NK-92 treated with Interleukin-12 subunit alpha and Interleukin-12 subunit beta, amount 100 ng/mL, for 24 hours (cell line): ENCODE measurements at places on chromosomes 7 and 10.

DNA sequence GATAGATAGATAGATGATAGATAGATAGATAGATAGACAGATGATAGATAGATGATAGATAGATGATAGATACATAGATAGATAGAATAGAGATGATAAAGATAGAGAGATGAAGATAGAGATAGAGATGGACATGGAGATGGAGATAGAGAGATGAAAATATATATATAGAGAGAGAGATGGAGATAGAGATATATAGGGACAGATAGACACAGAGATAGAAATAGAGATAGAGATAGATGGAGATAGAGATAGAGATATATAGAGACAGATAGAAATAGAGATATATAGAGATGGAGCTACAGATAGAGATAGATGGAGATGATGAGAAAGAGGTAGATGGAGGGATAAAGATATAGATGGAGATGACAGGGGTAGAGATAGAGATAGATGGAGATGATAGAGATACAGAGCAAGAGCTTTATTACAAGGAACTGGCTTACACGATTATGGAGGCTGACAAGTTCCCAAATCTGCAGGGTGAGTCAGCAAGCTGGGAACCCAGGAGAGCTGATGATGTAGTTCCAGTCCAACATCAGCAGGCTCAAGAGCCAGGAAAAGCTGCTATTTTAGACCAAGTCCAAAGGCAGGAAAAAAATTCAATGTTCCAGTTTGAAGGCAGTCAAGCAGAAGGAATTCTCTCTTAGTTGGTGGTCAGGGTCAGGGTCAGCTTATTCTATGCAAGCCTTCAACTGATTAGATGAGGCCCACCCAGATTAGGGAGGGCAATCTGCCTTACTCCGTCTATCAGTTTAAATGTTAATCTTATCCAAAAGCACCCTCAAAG lies 37.1 kb downstream of the CAV1 start:
- no peak for DNase-seq

- DNase-seq, result no peak
Measured at GRCh38 chr7:157585113-157585861, 248.5 kb downstream of the DNAJB6 start.

DNA sequence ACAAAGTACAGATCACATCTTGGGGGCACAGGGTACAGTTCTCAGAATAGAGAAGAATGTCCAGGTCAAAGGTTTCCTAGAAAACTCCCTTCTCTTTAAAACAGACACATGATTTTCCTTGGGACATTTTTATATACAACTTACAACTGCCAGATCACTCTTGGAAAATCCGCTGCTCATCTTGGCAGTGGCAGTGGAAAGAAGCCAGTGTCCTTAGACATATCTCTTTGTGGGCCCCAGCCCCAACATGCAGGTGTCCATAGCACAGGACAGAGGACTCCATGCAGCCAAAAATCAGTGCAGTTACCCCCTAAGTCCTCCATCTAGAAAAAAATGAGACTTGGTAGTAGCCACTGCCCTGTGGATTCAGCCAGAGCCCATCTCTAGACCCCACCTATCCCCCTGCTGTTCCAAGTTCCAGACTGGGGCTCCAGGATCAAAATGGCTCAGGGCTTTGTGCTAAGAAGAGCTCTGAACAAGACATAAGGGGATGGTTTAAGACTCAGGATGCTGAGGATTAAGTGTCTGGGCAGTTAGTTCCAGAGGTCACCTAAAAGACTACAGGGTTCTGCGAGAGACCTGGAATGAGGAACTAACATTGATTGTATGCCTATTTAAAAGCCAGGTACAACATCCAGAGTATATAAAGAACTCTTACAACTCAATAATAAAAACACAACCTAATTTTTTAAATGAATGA lies 34.4 kb downstream of the HIPK2 start:
- DNase-seq, result no peak

DNA sequence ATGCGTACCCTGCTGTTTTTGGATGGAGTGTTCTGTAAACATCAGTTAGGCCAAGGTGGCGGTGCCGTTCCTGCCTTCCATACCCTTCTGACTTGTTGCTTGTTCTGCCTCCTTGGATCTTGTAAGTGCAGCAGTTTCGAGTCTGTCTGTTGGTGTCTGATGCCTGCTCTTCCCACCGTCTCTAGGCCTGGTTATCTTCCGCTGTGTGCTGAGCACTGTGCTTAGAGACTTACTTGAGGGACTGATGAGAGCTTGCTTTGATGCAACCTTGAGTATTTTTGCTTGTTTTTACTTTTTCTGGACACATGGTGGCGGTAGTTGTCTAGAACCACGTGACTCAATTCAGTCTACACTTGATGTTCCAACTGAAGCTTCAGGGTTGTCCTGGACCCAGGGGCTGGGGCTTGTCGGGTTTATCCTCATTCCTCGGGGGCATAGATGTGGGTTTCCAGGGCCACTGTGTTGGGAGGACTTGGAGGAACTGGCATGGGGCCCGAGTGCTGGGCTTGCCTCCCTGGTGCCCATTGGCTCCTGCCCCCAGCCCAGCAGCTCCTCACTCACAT lies 14.4 kb upstream of the SPRN start:
- no peak for DNase-seq

DNA sequence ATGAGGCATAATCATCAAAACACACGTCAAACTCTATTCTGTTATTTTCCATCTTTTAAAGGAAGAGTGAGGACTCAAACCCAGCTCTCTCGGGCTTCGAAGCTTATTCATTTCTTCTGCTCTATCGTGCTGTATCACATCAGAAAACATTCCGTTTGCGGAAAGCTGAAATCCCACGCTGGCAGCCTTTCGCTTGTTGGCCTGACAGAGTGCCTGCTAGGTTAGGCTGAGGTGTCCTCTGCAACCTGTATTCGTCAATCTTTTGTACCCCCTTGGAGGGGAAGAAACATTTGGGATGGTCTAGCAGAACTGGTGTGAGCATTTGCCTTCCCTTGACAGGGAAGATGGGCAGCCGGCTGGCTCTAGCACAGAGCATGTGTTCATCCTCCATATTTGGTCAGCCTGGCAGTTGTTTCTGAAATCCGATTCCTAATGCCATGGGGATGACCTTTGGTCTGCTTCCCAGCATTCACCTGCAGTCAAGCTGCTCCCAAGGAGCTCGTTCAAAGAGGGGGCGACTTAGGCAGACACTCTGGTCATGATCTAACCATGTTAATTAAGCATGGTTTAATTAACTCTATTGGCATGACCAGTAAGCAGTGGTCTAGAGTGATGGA lies 55.2 kb downstream of the TACC2 start:
- DNase-seq, result no peak

- DNase-seq, result no peak
Measured at GRCh38 chr7:122397381-122397780, 92.8 kb upstream of the FEZF1 start.

DNA sequence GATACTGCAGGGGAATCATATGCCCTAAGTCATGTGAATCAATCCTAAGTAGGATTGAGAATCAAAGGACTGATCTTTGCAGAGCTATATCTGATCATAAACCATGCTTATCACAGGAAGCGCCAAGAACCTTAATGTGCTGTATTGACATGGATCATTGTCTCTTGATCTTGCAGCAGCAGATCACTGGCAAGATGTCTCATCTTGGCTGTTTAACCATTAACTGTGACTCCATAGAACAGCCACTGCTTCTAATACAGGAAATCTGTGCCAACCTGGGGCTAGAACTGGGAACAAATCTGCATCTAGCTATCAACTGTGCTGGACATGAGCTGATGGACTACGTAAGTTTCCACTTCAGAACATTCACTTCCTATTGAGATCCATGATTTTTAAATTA lies 21.6 kb downstream of the ENO4 start:
- DNase-seq, result no peak

- DNase-seq, result no peak
Measured at GRCh38 chr10:88379575-88379974, 203.5 kb downstream of the RNLS start.

DNA sequence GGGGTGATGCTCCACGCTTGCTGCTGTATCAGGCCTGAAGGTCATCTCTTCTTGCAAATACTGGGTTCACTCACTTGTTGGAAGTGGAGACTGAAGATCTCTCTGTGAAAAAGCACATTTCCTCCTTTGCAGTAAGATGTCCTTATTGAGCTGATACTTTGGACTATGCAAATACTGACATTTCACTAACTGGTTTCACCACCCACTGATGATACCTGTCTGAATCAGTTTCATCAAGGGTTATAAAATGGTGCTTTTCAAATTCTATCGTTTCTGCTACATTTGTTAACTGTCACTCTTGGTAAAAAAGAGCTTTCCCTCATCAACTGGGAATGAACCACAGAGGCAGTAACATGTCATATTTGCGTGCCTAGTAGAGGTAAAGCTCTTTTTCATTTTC lies 35.5 kb downstream of the RAB19 start:
- DNase-seq, result no peak

- no peak for DNase-seq
Measured at GRCh38 chr7:4758791-4759190, 16.6 kb upstream of the AP5Z1 start.

GRCh38 chr10:11509036-11509435 lies 102.4 kb downstream of the USP6NL start:
- DNase-seq, result no peak

DNA sequence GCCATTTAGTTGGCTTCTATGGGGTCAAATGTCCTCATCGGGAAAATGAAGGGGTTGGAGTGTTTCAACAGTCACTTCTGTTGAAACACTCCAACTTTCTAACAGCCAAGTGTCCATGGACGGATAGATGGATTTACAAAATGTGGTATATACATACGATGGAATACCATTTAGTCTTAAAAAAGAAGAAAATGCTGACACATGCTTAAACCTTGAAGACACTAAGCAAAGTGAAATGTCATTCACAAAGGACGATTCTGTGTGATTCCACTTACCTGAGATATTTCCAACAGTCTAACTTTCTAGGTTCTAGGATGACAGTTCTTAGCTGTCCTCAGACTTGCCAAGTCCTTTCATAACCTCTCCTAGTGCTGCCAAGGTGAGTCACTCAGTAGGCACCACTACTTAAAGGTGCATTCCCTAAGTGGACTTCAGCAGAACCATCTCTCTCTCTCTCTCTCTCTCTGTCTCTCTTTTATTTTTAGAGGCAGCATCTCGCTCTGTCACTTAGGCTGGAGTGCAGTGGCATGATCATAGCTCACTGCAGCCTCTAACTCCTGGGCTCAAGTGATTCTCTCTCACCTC lies 69.0 kb downstream of the DENND2A start:
- DNase-seq, result no peak

GRCh38 chr10:36301139-36301538 lies 659.0 kb upstream of the FZD8 start:
- no peak for DNase-seq

DNA sequence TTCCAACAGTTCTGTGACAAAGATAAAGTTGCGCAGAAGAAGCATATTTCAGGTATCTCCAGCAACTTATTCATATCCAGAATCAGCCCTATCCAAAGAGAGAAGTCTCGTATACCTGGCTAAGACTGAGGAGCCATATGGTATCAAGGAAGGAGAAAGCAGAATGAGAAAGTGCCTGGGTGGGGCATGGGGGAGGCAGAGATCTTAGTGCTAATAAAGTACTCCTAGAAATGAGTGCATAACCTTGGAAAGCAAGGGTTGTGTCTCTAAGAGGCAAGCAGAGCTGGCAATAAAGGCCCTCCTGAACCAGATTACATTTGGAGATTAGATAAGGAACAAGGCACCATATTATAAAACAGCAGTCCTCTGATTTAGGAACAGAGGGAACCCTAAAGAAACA lies 12.7 kb downstream of the TASOR2 start:
- DNase-seq, result no peak

- no peak for DNase-seq
Measured at GRCh38 chr7:10662982-10663884, 310.4 kb upstream of the PHF14 start.

- no peak for DNase-seq
Measured at GRCh38 chr7:33731912-33732311, 173.4 kb upstream of the BMPER start.

- no peak for DNase-seq
Measured at GRCh38 chr10:15632456-15633091, 87.1 kb downstream of the ITGA8 start.

- no peak for DNase-seq
Measured at GRCh38 chr7:73626814-73627213, 2.5 kb upstream of the MLXIPL start.

- DNase-seq, result no peak
Measured at GRCh38 chr10:124894569-124895215, 47.2 kb upstream of the ZRANB1 start.

GRCh38 chr10:77138541-77138940 lies 499.1 kb downstream of the KCNMA1 start:
- DNase-seq, result no peak

- no peak for DNase-seq
Measured at GRCh38 chr7:21544303-21544656, 1.4 kb downstream of the DNAH11 start.

- DNase-seq, result no peak
Measured at GRCh38 chr10:70334526-70335245, 47.7 kb downstream of the LRRC20 start.

DNA sequence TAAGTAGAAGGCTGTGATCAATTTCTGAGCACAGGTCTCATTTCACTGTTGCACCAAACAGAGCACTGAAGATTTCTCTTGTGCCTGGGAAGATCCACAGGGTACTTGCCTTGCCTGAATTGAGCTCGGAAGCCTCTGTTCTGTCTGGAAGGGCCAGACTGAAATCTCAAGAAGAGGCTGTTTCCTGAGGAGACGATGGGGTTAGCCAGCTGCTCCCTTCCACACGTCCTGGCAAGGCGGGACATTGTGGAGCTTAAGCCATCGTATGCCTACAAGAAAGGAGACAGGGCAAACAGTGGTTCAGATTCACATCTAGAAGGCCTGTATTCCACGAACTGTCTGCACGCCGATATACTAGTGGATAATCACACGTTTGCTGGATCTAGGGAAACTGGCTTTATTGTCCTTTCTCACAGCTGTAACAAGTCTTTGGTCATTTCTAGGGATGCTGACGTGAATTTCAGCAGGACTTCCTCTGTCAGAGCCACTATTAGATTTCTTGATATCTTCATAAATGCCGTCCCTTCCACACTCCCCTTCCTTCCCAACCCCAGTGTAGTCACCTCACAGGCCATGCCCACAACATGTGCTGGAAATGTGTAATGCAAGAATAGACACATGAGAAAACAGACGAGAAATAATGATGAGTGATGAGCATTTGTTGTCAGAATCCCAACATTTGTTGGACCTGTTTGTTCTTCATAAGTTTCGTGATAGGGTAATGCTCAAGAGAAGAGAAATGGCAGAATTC lies 137.2 kb upstream of the RSU1 start:
- no peak for DNase-seq

DNA sequence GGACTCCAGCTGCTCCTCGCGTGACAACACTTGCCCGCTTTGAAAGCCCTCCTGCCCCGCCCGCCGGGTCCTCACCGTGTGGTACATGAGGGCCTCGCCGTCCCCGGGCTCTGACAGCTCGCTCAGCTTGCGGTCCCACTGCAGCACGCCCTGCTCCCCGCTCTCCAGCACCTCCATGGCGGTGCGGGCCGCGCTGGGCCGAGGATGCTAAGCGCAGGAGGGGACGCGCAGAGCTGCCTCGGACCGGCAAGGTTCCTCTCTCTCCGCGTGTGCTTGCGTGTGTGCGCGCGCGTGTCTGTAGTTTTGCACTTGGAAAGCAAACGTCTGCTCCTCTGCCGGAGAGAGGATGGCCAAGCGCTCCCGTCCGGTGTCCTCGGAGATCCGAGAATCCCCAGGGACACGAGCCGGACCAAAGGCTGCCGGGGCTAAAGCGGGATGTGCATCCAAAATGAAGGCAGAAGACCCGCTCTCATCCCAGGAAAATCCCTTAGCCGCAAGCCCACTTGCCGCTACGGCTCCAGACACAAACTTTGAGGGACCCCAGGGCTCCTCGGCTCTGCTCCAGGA lies at the start of gene CREB3L2:
Gene CREB3L2 (minus strand): TSS at position 558 of the 567 bp plus-strand sequence. CDS start 381 bp downstream, at position 177.
- peak; percentile 68 for DNase-seq

- DNase-seq, result no peak
Measured at GRCh38 chr7:87499494-87499893, 24.0 kb upstream of the ABCB4 start.
